ENCODE measurements at places on chromosomes 16 and 17. TPM values are rescaled to one million over a fixed set of nuclear protein-coding genes. Genes with fewer than 3 reads are reported as not detected.

CA10 gene
- polyA plus RNA-seq, result 21.7 TPM

NUP93 gene
- 395 TPM for polyA plus RNA-seq

TNS4 gene
- polyA plus RNA-seq, result not detected

COG1 gene
- 26.0 TPM for polyA plus RNA-seq

HCRT gene
- polyA plus RNA-seq, result not detected

RAB37 gene
- not detected for polyA plus RNA-seq

TTLL6 gene
- polyA plus RNA-seq, result not detected

KCNJ18 gene
- not detected for polyA plus RNA-seq

CFAP119 gene
- polyA plus RNA-seq, result 6.6 TPM

PRSS21 gene
- polyA plus RNA-seq, result not detected

SGCA gene
- not detected for polyA plus RNA-seq

SKAP1 gene
- not detected for polyA plus RNA-seq
